EL (cell line): ENCODE measurements at places on chromosomes 5 and 9.

DNA sequence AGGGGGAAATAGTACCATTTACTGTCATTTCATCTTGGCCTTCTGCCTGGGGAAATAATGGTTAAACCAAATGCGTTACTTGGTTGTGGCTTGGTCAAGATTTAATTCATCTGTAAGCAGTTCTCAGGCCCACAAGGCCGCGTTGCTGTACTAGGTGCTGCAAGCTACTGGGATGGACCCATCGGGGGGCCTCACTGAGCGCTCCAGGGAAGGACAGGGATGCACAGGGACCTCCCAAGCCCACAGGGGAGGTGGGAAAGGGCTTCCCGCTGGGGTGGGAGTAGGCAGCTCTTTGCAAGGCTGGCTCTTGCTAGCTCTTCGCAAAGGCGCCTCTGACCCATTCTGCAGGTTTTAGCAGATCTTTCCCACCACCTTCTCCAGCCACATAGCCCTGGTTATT lies 8.0 kb downstream of the GFPT2 start:
- DNase-seq, result no peak

DNA sequence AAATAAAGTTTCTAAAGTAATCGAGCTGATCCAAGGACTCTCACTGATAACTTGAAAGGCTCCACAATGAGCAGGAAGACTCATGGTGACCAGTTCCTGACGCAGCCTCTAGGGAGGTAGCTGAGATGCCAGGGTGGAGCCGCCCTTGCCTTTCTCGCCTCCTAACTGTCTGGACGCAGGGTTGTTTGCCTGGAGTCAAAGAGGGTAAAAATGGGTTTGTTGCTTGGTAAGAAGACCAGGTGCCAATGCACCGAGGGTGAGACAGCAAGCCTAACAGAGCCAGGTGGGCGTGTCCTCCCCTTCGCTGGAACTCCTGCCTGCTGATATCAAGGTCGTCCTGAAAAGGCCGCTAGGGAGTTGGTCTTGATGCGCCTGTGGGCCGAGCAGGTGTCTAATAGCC lies 48.6 kb upstream of the FCN1 start:
- no peak for DNase-seq

GRCh38 chr9:78044189-78044588 lies 12.6 kb upstream of the GNAQ start:
- DNase-seq, result no peak

- DNase-seq, result no peak
Observed at GRCh38 chr5:173796721-173797495, 91.2 kb upstream of the CPEB4 start.

DNA sequence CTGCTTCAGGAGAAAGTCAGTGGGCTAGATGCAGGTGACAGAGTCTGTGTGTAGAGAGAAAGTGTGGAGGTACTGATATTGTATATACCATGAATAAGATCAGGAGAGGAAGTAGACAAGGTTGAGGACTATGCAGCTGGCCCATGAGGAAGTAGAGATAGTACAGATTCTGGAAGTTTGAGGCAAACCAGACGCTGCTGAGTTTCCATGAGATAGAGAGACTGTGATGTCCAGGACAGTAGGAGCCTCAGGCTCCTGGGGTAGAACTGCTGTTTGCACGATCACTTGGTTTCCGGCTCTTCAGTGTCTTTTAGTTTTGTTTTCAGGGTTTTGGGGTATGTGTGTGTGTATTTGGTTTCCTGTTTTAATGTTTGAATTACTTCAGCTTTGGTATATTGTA lies 13.6 kb downstream of the OTULINL start:
- DNase-seq, result no peak

DNA sequence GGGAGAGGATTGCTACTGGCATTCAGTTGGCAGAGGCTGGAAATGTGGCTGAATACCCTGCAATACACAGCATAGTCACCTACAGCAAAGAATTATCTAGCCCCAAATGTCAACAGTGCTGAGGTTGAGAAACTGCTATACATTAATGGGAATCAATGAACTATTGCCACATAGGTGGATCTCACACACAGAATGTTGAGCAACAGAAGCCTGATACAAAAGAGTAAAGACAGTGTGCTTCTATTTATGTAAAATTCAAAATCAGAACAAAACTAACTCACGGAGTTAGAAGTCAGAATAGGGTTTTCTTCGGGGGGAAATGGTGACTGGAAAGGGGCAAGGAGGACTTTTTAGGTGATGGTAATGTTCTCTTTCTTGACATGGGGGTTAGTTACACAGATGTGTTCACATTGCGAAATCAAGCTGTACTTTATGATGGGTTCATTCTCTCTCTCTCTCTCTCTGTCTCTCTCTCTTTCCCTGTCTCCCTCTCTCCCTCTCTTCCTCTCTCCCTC lies 45.7 kb upstream of the PANK3 start:
- DNase-seq, result no peak

DNA sequence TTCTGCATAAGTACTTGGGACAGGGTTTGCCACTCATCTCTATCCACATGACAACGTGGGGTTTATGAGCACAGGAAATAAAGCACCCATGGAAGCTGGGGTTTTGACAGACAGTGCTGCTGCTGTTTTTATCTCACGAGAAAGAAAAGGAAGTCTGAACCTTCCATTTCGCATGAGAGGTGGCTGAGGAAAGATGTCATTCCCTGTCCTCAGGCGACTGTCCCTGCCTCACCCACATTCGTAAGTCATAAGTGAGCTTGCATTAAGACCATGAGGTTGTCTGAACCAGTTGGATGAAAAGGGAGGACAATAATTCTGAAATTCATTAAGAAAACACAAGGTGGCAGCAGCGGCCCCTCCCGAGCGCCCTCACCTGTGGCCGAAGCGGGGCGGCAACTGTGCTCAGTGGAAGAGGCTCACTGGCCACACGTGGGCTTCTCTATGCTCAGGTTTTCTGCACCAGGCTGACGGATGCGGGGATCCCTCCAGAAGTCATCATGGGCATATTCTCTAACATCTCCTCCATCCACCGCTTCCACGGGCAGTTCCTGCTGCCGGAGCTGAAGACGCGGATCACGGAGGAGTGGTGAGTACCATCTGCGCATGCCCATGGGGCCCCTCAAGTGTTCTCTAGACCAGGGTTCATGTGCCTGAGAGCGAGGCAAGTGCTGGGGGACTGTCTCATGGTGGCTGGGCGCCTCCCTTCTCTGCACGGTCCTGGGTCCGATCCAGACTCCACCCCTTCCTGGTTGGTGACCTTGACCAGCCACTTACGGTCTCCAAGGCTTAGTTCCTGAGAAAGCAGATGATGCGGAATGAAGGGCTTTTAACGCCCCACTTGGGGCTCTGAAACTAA lies 54.7 kb upstream of the SUSD3 start:
- DNase-seq, result peak; percentile 31
